ENCODE measurements at places on chromosomes 11 and 22.
A peak's percentile ranks its signal among the peaks of the same experiment; 100 is the strongest.

DNA sequence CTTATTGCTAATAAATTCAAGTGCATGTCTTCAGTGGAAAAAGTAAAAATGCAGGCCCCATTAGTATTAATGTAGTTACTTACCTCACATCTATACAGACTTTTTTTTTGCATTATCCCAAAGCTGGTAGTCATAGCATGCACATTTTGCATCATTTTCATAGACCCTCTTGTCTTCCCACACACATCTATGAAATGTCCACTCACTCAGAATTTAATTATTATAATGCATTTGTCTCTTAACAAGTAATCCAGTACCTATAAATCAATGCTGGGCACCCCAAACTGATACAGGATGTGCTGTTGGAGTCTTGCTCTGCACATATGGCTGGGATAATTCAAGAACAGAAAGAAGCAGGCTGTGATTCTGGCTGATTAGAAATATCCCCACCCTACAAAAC is 370.4 kb upstream of the FAT3 start:
- no peak for DNase-seq

- DNase-seq, result no peak
Observed at GRCh38 chr11:7896009-7896785, 34.9 kb downstream of the OR10A6 start.

GRCh38 chr11:75945446-75945845 is 130.4 kb downstream of the UVRAG start:
- DNase-seq, result no peak

DNA sequence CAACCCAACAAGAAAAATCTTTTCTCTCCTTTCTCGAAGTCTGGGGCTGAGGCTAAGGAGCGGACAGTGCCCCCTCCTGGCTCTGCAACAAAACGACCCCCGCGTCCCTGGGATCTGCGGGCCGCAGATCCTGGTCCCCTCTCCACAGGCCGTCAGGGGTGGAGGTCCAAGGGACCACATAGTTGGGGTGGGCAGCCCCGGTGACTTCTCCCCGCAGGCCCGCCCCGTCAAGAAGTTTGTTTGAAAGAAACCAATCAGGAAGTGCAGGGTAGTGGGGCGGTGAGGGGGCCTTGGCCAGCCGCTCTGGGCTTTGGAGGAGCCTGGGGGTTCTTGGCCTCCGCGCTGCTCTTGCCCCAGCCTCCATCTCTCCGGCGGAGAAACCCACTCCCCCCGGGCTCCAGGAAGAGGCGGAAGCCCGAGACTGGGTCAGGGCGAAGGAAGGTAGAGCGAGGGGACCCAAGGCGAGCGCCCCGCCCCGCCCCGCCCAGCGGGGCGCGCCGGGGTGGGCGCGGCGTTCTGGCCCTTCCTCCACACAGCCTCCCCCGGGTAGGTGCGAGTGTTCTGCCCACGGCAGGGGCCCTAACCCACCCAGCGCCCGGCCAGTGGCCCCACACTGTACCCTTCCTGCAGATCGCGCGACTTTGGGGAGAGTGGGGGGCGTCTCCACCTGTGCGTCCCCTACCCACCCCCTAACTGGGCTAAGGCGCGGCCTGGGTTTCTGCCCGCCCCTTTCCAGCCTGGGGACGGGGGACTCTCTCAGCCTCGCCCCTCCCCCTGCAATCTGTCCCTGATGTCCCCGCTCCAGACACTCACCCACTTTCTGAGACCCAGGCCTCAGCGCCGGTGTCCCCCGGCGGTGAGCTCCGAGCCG is 1.3 kb downstream of the TP53I11 start:
- DNase-seq, result no peak

GRCh38 chr11:90661233-90661632 is 438.4 kb upstream of the CHORDC1 start:
- DNase-seq, result no peak

DNA sequence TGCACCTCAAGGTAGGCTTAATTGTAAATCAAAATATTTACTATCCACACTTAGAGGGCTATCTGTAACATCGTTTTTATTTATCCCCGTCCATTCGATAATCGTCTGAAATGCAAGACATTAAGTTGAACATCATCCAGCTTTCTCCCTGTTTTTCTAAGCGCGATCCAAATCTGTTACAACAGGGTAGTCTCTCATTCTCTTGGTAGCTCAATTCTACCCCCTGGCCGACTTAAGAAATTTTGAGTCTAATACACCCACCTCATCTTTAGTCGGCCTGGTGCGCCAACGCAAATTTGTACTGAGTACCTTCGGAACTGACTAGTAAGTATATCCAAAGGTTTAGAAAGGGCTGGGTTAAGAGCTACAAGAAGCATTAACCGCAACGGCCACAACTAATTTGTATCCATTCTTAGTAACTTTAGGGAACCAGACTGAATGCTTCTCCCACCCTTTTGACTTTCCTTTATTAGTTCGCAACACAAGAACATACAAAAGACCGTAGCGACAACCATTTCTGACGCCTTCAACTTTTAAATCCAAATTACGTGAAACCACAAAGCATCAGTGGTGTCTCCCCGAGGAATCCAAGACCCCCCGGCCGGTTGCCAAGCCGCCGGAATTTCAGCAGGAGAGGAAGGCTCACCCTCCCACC is 1.0 kb upstream of the ZNF143 start:
- peak; percentile 6 for DNase-seq

GRCh38 chr22:30804626-30805025 is 110.0 kb downstream of the OSBP2 start:
- no peak for DNase-seq

- DNase-seq, result no peak
Observed at GRCh38 chr11:124942466-124943253, 6.8 kb upstream of the HEPACAM start.

GRCh38 chr11:12232817-12233601 is 122.6 kb downstream of the MICAL2 start:
- DNase-seq, result no peak

DNA sequence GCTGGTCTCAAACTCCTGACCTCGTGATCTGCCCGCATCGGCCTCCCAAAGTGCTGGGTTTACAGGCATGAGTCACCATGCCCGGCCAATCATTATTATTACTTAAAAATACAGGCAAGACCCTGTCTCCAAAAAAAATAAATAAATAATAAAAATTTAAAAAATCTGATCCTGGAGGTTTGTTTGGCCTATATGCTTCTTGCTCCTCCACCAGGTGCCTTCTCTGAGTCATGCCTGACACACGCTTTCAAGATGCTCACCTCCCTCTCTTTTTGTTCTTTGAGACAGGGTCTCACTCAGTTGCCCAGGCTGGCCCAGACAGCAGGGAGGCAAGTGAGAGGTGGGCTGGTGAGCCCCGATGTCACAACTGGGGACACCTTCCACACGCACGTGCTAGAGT is 13.5 kb downstream of the ZC3H7B start:
- no peak for DNase-seq

DNA sequence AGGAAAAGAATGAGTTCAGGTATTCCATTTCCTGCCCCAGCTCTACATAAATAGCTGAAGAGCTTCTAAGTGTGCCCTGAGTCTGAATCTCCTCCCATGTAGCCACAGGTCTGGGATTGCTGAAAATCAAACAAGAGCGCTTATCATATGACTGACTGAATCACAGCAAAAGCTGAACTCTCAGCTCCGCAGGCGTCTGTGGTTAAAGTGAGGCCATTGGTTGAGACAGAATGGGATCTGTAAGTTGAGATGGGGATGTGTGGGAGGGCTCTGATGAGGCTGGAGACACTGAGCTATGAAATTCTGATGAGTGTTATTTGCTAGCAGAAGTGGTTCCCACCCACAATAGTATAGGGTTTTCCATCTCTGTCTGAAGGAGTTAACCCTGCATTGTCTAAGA is 637.0 kb downstream of the OPCML start:
- DNase-seq, result no peak

Data from T-helper 1 cell (primary cell).